ENCODE measurements at places on chromosomes 6 and 20. TPM values are rescaled to one million over a fixed set of nuclear protein-coding genes. Genes with fewer than 3 reads are reported as not detected.

The MOXD1 gene
- not detected for total RNA-seq

The RUNX2 gene
- 8.1 TPM for total RNA-seq

The MRPL18 gene
- 108 TPM for total RNA-seq

The CCR6 gene
- not detected for total RNA-seq

The SLC52A3 gene
- 0.14 TPM for total RNA-seq

The BPIFB1 gene
- total RNA-seq = not detected

The WASF1 gene
- total RNA-seq = 55.7 TPM

GRCh38 chr6:137751768-137752560 is 115.1 kb upstream of the TNFAIP3 start:
- H3K27ac ChIP-seq = no peak overlapping the region
- H3K4me1 ChIP-seq = peaks cover 6% of the 10 kb centered on the region
- H3K27me3 ChIP-seq = no peaks in the 10 kb centered on the region
- no peaks in the 10 kb centered on the region for H3K36me3 ChIP-seq
- H3K4me3 ChIP-seq = no peak overlapping the region

- H3K27ac ChIP-seq = no peak overlapping the region
- peaks cover 9% of the 10 kb centered on the region for H3K4me1 ChIP-seq
- no peak overlapping the region for H3K4me3 ChIP-seq
- no peaks in the 10 kb centered on the region for H3K36me3 ChIP-seq
These were observed 6.3 kb upstream of the SIRPG start for GRCh38 chr20:1663917-1664316.

DNA sequence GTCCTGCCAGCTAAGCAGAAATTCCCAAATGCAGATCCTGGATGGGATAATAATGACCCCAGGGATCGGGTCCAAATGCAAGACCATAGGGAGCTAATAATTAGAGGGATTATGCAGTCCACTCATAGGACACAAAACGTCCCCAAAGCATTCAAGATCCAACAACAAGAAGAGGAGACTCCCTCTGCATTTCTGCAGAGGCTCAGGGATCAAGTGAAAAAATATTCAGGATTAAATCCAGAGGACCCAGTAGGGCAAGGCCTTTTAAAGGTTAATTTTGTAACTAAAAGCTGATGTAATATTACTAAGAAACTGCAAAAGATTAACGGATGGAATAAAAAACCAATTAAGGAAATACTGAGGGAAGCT is 22.2 kb downstream of the HLA-A start:
- peaks cover 35% of the 10 kb centered on the region for H3K4me1 ChIP-seq
- DNase-seq = no peak
- H3K27ac ChIP-seq = peak overlapping the region; percentile 73
- H3K36me3 ChIP-seq = no peaks in the 10 kb centered on the region

GRCh38 chr20:50652702-50653294 is 38.5 kb downstream of the RIPOR3 start:
- no peak overlapping the region for H3K27ac ChIP-seq
- no peaks in the 10 kb centered on the region for H3K36me3 ChIP-seq
- H3K4me1 ChIP-seq = no peaks in the 10 kb centered on the region
- H3K27me3 ChIP-seq = no peaks in the 10 kb centered on the region

GRCh38 chr6:12716298-12716916 is at the start of gene PHACTR1:
PHACTR1 (plus strand) TSS chr6:12716767.
- no peak for DNase-seq
- H3K4me3 ChIP-seq = no peak within 1 kb of the TSS
- no peak within 1 kb of the TSS for H3K27ac ChIP-seq
- peaks cover 87% of the 10 kb centered on the region for H3K27me3 ChIP-seq

DNA sequence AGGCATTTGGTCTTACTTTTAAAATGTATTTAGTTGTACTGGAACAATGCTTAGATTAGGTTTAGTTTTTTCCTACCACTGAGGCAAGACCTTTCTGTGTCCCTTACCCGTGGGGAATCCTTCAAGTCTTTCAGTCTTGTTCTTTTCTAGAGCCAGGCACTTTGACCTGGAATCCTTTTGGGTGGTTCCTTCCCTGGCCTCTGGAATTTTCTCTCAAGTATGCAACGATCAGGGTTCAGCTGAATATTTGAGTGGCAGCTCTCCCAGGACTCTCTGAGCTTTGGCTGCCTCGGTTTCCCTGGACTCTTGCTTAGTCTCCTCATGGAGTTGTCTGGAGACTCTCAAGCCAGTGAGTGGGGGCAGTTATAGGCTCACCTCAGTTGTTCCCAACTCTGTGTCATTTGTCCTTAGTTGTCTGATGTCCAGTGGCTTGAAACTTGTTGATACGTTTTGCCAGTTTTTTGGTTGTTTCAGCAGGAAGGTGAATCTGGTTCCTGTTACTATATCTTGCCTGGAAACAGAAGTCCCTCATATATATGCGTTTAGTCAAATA is 118.1 kb downstream of the QKI start:
- H3K27ac ChIP-seq = no peak overlapping the region
- no peaks in the 10 kb centered on the region for H3K27me3 ChIP-seq
- H3K4me1 ChIP-seq = peaks cover 34% of the 10 kb centered on the region
- no peak overlapping the region for H3K4me3 ChIP-seq
- DNase-seq = no peak

- no peaks in the 10 kb centered on the region for H3K36me3 ChIP-seq
- no peak overlapping the region for H3K4me3 ChIP-seq
- H3K27me3 ChIP-seq = no peaks in the 10 kb centered on the region
- no peaks in the 10 kb centered on the region for H3K4me1 ChIP-seq
These were observed 564.0 kb downstream of the CD109 start for GRCh38 chr6:74259981-74260380.

- peak overlapping the region; percentile 24 for H3K4me3 ChIP-seq
- peak; percentile 86 for DNase-seq
- peaks cover 61% of the 10 kb centered on the region for H3K4me1 ChIP-seq
- no peaks in the 10 kb centered on the region for H3K27me3 ChIP-seq
These were observed 86.1 kb downstream of the SLX4IP start for GRCh38 chr20:10521068-10521831.

DNA sequence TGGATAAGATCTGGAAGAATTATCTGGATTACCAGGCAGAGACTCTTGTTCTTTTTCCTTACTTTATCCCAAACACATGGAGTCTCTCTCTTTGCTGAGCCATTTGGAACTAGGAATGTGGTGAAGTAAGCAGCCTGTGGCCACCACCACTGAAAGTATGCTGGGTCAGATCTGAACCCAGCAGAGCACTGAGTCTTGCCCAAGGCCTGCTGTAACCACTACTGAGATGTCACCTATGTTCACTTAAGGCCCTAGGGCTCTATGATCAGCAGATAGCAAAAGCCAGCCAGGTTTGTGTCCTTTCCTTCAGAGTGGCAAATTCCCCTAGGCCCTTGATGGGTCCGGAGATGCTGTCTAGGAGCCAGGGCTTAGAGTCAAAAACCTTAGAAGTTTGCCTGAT is 103.3 kb upstream of the PLN start:
- no peak for DNase-seq
- H3K4me1 ChIP-seq = no peaks in the 10 kb centered on the region
- no peak overlapping the region for H3K4me3 ChIP-seq
- no peaks in the 10 kb centered on the region for H3K27me3 ChIP-seq
- no peaks in the 10 kb centered on the region for H3K36me3 ChIP-seq
- no peak overlapping the region for H3K27ac ChIP-seq

GRCh38 chr20:25310921-25311728 is 63.2 kb downstream of the PYGB start:
- peaks cover 37% of the 10 kb centered on the region for H3K4me1 ChIP-seq
- peak overlapping the region; percentile 56 for H3K4me3 ChIP-seq
- no peaks in the 10 kb centered on the region for H3K27me3 ChIP-seq

DNA sequence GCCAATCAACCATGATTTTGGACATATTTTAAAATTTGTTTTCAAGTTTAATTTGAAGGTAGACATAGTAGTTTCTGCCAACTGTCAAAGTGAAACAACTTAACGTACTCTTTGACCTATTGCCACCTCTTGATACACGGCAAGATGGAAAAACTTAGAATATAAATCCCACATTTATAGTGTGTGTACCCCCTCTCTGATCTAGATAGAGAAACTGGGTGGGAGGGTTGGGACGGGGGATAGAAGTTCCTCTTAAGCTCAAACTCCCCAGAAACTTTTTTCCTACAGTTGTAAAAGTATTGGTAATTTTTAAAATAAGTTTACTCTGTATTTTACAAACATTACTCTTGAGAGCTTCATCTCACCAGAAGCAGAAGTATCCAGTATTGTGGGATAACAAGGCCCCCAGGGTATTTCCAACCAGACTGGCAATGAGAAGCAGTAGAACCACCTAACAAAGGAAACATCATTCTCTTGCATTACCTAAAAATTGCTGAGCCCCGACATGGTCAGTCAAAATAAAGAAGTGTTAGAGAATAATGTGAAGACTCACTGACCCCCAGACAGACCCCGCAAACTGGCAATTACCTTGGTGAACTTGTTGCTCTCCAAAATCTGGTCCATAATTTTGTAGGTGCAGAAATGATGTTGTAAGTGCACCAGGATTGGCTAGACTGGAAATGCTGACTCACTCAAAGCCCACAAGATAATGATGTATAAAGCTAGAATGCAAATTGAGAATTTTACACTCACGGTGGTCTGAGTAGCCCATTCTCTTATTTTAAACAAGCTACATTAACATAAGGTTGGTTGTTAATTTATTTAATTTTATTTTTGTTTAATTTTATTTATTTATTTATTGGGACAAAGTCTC is 74.7 kb upstream of the TNFAIP3 start:
- no peaks in the 10 kb centered on the region for H3K36me3 ChIP-seq
- H3K4me3 ChIP-seq = no peak overlapping the region
- no peak overlapping the region for H3K27ac ChIP-seq
- no peaks in the 10 kb centered on the region for H3K27me3 ChIP-seq
- DNase-seq = no peak

DNA sequence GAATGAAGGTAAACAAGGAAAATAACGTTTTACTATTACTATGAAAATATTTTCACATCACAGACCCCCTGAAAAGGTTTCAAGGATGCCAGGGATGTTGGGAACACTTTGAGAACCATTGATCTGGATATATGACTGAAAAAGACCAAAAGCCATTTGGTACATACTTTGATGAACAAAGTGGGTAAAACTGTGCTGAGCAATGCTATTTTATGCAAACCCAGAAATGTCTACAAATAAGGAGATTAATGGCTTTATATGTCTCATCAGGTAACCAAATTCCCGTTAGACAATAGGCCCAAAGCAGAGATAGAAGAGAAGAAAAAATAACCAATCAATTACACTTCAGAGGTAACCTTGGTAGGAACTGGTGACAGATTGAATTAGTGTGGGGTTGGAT is 101.4 kb upstream of the CNKSR3 start:
- no peak overlapping the region for H3K4me3 ChIP-seq
- peaks cover 12% of the 10 kb centered on the region for H3K4me1 ChIP-seq
- DNase-seq = no peak

GRCh38 chr6:133855276-133855990 is 33.5 kb upstream of the TCF21 start:
- H3K4me1 ChIP-seq = no peaks in the 10 kb centered on the region
- DNase-seq = no peak
- no peak overlapping the region for H3K27ac ChIP-seq
- no peaks in the 10 kb centered on the region for H3K36me3 ChIP-seq

- H3K36me3 ChIP-seq = peaks cover 5% of the 10 kb centered on the region
- no peaks in the 10 kb centered on the region for H3K27me3 ChIP-seq
- H3K27ac ChIP-seq = no peak overlapping the region
- no peak for DNase-seq
- H3K4me1 ChIP-seq = no peaks in the 10 kb centered on the region
- no peak overlapping the region for H3K4me3 ChIP-seq
These were observed 34.5 kb downstream of the APCDD1L start for GRCh38 chr20:58480551-58481336.
